ENCODE measurements at places on chromosomes 1 and 21.

- DNase-seq = no peak
Measured at GRCh38 chr1:221439008-221439746, 302.7 kb downstream of the DUSP10 start.

DNA sequence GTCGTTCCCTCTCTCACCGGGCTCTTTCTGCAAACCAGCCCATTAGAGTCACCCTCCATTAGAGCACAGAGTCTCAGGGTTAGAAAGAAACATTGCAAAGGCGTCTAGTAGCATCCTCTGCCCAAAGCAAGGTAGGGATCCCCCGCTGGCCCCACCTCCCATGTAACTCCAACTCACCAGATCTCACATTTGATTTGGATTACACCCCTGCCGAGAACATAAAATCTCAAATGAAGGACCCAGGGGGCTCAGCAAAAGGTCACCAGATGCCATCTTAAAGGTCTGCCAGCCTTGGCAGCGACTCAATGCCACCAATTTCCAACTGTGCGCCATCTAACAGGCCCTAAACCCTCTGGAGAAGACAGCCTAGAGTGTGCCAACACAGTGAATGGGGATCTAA is 14.1 kb downstream of the C1orf87 start:
- DNase-seq = no peak

DNA sequence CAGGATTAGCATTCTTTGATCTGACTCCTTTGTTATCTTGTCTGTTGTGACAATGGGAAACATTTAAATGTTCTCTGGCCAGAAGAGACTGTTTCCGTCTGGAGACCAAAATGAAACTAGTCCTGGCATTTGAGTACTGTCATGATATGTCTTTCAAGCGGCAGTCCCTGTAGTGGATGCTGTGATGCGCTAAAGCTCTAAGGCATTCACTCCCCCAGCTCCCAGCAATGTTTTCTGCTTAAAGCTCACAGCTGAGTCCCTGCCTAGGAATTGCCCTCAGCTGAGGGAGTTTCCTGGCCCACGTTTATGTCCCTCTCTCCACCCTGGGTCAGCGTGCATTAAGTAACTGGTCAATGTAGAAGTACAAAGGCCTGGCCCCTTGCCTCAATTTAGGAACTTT is 109.4 kb downstream of the UCHL5 start:
- DNase-seq = no peak

DNA sequence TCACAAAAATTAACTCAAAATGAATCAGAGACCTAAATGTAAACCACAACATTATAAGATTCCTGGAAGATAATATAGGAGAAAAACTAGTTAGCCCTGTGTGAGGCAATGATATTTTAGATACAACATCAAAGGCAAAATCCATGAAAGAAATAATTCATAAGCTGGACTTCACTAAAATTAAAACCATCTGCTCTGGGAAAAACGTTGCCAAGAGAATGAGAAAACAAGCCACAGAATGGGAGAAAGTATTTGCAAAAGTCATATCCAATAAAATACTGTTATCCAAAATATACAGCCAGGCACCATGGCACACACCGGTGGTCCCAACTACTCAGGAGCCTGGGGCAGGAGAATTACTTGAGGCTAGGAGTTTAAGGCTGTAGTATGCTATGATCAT is 70.3 kb downstream of the SYF2 start:
- no peak for DNase-seq

- DNase-seq = no peak
Measured at GRCh38 chr1:110249256-110249655, 39.1 kb downstream of the KCNC4 start.

DNA sequence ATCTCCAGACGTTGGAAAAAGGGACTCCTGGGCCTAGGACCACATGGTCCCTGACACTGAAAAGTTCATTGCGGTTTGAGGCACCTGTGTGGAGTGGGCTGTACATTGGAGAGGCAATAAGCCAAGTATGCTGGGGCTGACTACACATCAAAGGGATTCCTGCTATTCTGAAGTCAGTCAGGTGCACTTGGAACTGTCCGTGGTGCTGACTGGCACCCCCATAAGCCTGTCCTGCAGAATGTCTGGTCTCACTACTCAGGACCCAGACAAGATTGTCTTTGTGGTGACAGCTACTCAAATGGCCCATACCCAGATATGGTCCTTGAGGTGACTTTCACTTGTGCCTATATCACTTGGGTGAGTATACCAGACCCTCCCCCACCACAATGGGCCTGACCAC is 150.6 kb downstream of the RWDD3 start:
- DNase-seq = no peak

GRCh38 chr1:165647970-165648369 is 16.9 kb downstream of the MGST3 start:
- DNase-seq = no peak

GRCh38 chr1:163083690-163084089 is 14.5 kb downstream of the RGS4 start:
- no peak for DNase-seq

- DNase-seq = no peak
Measured at GRCh38 chr1:89686520-89686919, 53.6 kb downstream of the LRRC8C start.

DNA sequence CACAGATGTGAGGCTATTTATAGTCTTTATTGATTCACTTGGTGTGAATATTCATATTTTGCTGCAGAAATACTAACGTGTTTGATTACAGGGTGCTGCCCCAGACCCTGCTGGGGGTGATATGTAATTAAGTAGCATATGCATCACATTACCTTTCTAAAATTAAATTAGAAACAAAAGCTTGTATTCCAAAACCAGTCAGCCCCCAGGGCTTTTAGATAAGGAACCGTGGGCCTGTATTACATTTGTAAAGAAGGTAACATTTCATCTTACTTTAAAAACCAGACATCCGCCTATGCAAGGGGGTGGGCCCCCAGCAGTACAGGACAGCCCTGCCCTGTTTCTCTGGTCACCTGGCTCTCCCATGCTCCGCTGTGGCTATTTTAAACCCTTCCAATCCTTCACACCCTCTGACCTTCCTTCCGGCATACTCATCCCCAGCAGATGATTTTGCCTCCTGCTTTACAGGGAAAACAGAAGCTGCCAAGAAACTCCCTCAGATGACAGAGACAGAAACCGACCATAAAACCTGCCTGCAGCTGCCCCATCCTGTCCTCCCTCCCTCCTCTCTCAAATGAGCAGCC is 22.0 kb upstream of the KCNC4 start:
- no peak for DNase-seq

GRCh38 chr1:24424207-24424606 is 8.6 kb downstream of the NIPAL3 start:
- no peak for DNase-seq

GRCh38 chr1:26844424-26845196 is 18.1 kb downstream of the ZDHHC18 start:
- DNase-seq = no peak

GRCh38 chr1:108801101-108801500 is 54.6 kb downstream of the STXBP3 start:
- no peak for DNase-seq

DNA sequence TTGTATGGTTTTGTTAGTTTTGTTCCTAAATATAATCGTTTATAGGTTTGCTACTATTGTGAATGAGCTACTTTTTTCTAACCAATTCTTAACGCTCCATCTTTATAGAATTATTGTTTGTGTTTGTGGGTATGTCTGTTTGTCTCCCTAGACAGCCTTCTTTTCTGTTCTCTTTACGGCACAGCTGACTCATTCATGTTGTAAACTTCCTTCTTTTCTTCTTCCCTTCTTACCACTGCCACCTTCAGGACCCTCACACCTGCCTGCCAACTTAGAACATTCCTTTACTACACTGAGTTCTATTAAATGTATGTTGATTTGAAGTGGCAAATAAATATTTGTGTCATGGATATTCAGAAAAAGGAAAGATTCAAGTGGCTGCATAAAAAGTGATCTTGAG is 29.1 kb downstream of the AK5 start:
- DNase-seq = no peak

DNA sequence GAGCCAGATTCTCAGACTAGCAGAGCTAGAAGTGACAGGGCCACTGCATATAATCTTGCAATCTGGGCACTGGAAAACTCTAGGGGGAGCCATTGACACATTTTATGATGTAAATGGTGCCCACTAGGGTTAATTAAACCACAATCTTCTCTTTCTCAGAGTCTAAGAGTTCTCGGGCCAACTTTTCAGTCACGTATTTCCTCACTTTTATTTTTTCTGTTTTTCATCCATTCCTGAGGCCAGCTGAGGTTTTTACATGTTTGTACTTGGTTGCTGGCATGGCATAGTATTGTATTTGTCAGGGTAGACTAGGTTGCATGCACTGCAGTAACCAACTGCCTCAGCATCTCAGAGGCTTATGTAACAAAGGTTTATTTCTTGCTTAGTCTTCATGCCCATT is 138.2 kb downstream of the ZNF326 start:
- no peak for DNase-seq

GRCh38 chr1:112877750-112878149 is 78.2 kb downstream of the SLC16A1 start:
- no peak for DNase-seq

- DNase-seq = no peak
Measured at GRCh38 chr1:227919906-227920305, 27.8 kb downstream of the WNT9A start.

- no peak for DNase-seq
Measured at GRCh38 chr21:38649120-38649519, 150.8 kb upstream of the ERG start.

DNA sequence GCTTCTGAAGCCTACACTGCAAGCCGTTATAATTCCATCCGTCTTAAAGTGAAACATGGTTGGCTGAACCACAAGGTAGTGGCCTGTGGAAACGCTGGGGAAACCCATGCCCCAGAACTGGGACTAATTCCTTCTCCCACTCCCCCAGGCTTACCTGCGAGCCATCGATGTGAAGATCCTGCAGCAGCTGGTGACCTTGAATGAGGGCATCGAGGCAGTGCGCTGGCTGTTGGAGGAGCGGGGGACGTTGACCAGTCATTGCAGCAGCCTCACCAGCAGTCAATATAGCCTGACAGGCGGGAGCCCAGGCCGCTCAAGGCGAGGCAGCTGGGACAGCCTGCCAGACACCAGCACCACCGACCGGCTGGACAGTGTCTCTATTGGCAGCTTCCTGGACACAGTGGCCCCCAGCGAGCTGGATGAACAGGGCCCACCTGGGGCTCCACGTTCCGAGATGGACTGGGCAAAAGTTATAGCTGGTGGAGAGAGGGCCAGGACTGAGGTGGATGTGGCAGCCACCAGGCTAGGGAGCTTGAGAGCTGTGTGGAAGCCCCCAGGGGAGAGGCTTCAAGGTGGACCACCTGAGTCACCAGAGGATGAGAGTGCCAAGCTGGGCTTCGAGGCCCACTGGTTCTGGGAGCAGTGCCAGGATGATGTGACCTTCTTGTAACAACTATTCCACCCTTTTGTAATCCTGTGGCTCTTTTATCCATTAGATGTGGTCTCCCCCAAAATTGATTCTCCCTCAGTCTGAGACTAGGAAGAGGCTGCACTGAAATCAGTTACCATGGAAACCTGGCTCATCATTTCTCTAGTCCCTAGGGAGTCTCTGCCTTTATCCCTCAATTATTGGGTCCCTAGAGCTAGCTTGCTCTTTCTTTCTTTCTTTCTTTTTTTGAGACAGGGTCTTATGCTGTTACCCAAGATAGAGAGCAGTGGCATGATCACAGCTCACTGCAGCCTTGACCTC is 16.7 kb downstream of the LURAP1 start:
- no peak for DNase-seq

DNA sequence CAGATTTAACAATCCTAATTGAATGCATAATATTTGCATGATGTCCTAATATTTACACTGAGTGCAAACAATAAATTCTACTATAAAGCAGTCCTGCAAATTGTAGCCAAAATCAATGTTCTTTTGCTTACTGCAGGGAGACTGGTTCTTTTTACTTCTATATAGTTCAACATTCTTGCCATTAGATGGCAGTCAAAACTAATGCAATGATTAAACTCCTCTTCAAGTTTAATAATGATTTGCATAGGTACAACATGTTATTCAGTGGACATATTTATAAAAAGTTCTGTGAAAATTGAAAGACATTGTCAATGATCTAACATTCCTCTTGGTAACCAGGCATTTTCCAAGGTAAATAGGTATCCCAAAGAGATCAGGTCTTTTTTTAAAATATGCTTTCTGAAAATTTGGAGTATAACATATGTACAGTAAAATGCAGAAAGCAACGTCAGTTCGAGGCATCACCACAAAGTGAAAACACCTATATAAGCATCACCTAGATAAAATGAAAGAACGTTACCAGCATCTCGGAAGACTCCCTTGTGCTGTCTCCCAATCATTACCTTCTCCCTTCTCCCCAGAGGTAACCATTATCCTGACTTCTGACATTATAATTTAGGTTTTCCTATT is 9.8 kb upstream of the FNBP1L start:
- peak; percentile 18 for DNase-seq

DNA sequence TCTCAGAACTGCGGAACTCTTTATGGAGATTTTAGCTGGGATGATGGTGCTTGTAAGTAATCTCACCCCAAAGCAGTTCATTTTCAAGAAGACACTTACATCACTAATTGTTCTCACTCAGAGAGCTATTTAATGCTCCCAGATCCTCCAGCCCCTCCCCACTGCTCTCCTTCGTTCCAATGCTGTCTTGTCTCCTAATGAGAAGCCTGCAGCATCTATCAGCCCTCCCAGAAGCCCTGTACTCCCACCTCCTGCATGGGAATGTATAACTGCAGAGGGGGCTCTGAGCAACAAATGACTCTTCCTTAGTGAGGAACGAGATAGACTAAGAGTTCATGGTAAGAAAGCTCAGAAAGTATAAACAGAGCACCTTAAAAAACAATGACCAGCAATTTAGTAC is 377.4 kb upstream of the RUNX1 start:
- no peak for DNase-seq

DNA sequence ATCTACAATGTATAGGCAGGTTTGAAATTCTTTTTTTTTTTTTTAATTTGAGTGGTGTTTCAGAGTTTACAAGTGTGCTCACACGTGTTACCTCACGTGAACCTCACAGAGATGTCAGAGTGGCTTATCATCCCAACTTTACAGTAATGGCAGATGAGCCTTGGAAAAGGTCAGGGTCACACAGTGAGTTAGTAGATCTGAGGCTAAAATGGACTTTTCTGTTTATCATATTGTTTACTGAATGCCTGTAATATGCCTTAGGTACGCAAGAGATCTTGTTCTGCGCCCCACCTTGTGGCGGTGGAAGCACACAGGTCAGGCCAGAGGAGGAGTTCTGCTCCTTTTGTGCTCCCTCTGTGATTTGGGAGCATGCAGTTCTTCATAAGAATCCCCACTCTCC is 80.0 kb downstream of the DYRK1A start:
- DNase-seq = no peak

GRCh38 chr1:23544444-23545389 is 13.7 kb upstream of the E2F2 start:
- DNase-seq = no peak

DNA sequence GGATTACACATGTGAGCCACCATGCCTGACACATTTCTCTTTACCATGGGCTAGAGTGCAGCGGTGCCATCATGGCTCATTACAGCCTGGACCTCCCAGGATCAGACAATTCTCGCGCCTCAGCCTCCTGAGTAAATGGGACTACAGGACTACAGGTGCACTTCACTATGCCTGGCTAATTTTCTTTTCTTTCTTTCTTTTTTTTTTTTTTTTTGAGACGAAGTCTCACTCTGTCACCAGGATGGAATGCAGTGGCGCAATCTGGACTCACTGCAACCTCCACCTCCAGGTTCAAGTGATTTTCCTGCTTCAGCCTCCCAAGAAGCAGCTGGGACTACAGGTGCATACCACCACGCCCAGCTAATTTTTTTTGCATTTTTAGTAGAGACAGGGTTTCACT is 14.8 kb upstream of the KIF1B start:
- no peak for DNase-seq
